ENCODE measurements at places on chromosomes 5 and 9.
A peak's percentile ranks its signal among the peaks of the same experiment; 100 is the strongest.

DNA sequence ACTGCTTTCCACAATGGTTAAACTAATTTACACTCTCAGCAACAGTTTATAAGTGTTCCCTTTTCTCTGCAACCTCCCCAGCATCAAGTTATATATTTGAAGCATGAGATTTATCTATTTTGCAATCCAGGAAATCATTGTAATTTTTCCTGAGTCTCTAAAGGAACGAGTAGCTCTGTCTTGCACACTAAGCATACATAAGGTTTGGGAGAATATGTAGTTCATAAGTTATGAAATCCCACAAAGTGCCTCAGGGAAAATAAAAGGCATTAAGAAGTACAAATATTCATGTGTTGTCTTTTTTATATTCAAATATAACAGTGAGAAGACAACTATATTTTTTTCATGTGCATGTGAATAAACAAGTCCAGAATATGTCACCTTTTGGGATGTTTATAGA lies 377.1 kb upstream of the RORB start:
- DNase-seq = no peak

DNA sequence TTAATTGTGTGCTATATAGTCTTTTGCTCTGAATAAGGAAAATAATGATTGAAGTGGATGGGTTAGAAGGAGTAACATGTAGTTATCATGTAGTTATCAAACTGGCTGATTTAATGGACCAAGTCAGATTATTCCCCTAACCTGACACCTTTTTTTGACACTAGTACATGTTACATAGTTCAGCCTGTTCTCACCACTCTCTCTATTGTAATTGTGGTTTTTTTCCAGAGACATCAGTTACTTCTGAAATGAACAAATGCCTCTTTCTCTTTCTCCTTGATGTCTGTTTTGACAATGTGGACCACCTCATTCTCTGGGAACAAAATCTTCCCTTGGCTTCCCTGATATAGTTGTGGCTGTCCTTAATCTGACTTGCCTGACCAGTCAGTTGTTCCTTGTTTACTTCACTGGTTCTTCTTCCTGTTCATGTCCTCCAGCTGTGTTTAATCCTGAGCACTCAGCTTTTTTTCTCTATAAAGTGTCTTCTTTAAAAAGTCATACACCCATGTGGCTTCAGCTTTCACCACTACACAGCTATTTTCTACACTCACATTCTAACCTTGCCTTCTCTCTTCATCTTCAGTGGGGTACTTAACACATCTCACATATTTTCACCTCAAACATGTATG lies 243.4 kb downstream of the ARRDC3 start:
- no peak for DNase-seq

DNA sequence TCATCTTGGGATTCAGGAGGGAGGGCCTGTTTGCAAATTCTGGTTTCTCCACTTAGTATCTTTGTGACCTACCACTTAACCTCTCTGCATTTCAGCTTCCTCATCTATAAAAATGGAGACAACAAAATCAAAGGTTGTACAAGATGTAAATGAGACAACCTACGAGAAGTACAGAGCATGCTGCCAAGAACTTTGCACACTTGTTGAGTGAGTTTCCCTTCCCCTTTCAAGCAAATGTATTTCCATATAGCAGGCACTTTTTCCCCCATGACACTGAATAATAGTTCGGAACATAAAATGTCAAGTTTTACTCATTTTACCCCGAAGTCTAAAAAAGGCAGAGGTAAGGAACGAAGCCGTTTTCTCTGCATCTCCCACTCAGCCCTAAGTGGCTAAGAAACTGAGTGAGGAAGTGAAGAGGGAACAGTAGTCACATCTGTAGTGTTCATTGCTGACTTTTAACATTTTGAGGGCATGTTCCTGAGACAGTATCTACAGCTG lies 159.0 kb downstream of the TLE1 start:
- DNase-seq = no peak

DNA sequence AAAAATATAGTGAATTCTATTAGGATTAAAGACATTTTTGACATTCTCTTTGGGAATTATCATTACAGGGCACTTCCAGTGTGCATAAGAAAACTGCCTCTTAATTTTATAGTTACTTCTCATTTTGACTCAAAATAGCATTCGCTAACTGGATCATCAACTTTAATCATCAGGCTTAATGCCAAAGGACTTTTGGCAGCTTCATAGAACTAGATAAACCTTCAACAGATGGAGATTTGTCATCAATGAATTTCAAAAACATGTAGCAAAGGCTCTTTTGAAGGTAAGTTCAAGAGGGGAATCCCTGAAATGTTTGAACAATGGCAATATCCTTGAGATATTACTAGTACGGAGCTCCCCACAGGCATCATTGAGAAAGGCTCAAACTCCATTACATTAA lies 447.2 kb downstream of the PDE4D start:
- DNase-seq = no peak

DNA sequence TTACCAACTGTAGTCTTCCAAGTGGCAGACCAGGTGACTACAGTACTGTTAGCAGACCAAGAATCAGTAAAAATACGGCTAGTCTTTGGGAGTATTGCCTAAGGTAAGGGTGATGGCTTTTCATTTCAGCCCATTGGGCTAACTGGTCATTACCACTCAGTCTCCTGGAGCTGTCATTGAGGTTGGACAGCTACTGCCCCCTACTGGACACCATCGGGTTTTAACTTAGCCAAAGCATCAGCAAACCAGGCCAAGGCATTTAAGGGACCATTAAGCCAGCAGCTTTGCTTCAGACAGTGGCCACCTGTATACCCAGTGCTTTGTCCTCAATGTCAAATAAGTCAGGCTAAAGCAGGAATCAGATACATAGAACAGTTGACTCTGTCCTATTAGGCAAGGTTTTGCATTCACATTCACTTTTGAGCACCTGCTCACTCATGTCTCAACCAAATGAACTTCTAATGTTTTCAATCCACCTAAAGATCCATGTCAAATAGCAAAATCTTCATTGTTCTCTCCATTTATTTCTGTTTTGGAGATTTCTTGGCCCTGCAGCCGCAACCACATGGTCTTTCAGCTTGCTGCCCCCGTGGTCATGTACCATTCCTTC lies 117.2 kb downstream of the INVS start:
- DNase-seq = no peak

GRCh38 chr9:124124729-124125650 lies 113.4 kb downstream of the LHX2 start:
- no peak for DNase-seq

GRCh38 chr9:91154686-91155085 lies 207.0 kb downstream of the AUH start:
- no peak for DNase-seq

GRCh38 chr5:142617416-142618129 lies 68.3 kb downstream of the FGF1 start:
- DNase-seq = no peak

- DNase-seq = no peak
Measured at GRCh38 chr5:55072666-55073065, 29.8 kb upstream of the GZMA start.

DNA sequence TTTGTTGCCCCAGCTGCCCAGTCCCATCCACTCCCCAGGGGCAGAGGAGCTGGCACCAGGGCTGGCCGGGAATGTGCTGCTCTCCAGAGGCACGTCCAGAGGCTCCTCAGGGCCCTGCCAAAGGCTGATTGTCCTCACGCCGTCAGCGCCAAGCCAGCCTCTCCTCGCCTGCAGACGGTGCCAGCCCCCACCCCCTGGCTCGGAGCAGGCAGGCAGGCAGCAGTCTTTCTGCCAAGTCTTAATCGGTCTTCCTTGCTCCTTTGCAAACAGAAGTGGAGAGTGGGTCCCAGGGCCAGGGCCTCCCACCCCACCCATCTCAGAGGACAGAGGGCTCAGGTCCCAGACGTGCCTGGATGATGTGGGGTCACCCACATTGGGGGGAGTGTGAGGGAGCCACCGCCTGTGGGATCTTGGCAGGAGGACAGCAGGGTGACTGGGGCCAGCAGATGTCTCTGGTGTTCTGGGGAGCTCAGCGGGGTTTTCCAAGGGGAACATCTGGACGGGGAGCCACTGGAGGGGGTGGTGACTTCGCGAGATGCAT lies 36.3 kb downstream of the FAM163B start:
- DNase-seq = no peak

- no peak for DNase-seq
Measured at GRCh38 chr5:84069608-84070179, 315.0 kb downstream of the EDIL3 start.

GRCh38 chr5:112975721-112976431 lies 722 bp upstream of the DCP2 start:
- no peak for DNase-seq

DNA sequence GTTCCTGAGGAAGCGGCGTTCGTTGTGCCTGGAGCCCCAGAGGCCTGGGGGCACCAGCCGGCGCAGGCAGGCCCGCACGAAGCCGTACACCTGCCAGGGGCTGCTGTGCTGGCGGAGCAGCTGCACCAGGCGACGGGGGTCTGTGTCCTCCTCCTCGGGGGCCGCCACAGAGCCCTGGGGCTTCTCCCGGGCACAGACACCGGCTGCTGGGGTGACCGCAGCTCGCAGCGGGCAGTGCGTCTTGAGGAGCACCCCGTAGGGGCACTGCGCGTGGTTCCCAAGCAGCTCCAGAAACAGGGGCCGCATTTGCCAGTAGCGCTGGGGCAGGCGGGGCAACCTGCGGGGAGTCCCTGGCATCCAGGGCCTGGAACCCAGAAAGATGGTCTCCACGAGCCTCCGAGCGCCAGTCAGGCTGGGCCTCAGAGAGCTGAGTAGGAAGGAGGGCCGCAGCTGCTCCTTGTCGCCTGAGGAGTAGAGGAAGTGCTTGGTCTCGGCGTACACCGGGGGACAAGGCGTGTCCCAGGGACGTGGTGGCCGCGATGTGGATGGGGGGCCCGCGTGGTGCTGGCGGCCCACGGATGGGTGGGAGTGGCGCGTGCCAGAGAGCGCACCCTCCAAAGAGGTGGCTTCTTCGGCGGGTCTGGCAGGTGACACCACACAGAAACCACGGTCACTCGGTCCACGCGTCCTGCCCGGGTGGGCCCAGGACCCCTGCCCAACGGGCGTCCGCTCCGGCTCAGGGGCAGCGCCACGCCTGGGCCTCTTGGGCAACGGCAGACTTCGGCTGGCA lies 1.3 kb downstream of the TERT start:
- no peak for DNase-seq

GRCh38 chr5:1008451-1009358 lies at the start of gene NKD2:
NKD2 (plus strand) TSS chr5:1008802; CDS start chr5:1009058, 256 bp downstream.
- DNase-seq = peak; percentile 76

DNA sequence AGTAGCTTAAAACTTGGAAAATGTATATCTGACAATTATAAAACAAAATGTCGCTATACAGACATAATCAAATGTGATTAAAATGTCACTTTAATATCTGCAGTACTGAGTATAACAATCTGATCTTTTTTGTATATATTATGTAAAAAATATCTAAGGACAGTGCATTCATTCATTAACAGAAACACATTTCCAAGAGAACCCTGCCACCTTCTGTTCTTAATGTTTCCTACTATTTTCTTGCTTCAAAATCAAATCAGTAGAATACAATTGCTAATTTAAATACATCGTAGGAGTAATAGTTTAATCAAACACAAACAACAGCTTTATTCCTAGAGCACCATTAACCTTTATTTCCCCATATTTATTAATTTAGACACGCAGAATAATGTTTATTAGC lies 142.6 kb upstream of the ST8SIA4 start:
- no peak for DNase-seq

Measured in suprapubic skin (tissue), 4 donors.